ENCODE measurements at places on chromosomes 6 and 20.

DNA sequence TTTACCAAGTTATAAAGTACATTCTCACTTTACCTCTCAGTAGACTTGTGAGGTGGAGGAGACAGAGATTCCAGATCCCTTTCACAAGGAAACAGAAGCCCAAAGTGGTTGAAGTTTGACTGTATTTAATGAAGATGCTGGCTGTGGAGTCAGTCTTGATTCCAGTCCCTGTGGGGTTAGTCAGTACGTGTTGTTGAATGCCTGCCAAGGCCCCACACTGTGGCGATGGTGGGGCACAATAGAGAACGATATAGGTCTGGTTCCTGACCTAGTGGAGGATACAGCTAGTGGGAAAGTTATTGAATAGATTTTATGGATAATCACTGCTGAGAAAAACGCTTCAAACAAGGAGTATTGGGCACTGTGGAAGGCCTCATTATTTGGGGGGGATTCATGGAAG is 71.4 kb downstream of the LRRC1 start:
- no peak for DNase-seq

GRCh38 chr20:33828326-33828844 is 17.2 kb downstream of the CHMP4B start:
- DNase-seq, result no peak

DNA sequence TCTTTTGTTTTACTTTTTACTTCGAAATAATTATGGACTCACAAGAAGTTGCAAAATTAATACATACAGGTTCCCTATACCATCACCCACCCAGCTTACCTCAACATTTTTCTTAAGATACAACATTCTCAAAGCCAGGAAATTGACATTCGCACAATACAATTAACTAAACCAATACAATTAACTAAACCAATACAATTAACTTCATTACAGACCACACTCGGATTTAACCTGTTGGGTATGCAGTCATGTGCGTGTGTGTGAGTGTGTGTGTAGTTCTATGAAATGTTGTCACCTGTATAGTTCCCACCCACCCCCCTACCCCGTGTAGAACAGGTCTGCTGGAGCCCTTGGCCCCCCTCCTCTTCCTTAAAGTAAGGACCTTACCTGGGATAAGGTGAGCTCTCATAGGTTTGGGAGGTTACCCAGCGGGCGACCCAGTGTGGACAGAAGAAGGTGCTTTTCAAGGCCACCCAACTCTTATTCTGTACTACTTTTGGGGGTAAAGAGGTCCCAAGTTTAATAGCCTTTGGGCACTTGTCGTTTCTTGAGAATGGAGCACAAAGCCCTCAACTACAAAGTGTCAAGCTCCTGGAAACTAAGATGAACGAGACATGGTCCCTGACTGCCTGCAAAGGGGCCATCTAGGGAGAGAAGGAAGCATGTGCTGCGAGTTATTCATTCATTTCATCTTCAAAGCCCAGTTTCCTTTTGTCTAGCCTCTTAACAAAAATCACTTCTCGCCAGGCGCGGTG is 544 bp upstream of the STK38 start:
- no peak for DNase-seq

DNA sequence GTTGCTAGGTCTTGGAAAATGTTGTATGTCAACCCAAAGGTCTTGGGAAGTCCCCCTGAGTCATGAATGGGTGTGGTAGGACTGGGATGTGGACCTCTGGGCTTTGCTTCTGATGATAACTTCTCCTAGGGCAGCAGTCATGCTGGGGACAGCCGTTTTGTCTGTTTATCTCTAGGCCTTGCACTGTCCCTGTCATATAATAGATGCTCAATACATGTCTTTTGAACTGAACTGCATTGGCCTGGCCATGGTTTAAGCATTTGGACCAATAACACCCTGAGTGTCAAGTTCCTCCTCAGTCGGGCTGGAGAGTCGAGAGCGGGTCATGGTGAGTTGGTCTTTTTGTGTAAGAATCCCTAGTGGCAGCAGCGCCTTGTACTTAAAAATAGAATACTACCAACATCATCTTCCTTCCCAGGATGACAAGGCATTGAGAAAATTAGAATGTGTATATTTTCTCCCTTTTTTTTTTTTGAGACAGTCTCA is 43.1 kb downstream of the E2F3 start:
- peak; percentile 27 for DNase-seq

- no peak for DNase-seq
Observed at GRCh38 chr6:31775184-31775583, 1.9 kb downstream of the VWA7 start.

DNA sequence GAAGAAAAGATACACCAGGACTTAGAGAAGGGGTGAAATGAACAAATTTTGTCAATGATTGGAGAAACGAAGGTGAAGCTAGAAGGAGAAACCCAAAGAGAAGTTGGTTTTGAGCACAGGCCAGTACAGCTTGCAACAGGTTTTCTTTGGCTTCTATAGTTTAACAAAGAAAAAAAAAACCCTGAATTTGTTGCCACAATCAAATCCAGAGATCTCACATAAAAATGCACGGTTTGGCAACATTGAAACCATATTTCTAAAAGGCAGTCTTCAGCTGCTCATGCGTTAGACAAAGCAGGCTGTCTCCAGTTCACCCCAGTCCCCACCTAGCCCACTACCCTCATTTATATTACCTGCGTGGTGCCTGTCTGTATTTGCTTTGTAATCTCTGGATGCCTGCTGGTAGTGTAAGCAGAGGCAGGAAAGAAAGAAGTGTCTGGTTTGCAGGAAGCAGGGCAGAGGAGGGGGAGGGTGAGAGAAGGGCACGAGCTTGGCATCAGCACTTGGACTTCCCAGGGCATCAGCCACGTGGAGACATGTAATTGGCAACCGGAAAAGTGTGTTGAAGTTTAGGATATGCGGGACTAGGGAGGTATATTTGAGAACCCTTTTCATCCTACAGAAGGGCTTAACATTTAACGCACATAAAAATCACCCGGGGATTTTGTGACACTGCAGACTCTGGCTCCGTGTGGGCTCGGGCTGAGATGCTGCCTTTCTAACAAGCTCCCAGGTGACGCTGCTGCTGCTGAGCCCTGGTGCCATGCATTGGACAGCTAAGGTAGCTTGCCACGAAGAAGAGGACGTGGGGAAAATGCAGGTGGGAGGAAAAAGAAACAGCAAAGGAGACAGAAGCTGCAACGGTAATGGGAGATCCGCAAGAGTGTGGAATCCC is 14.4 kb downstream of the PFDN4 start:
- no peak for DNase-seq

GRCh38 chr6:75689576-75689975 is 59.5 kb upstream of the MYO6 start:
- DNase-seq, result no peak

DNA sequence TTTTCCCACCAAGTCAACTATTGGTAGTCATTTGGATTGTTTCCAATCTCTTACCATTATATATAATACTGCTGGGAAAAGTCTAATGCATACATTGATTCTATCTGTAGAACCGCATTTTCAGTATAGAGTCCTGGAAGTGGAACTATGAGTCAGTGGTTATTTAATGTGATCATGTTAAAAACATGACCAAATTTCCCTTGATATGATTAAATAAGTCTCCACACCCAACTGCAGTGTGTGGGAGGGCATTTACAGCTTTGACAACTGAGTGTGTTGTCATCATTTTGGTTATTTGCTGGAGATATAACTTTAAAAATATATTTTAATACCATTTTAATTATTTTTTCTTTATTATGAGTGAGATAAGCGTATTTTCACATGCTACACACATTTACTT is 1027.6 kb downstream of the EYS start:
- DNase-seq, result no peak

DNA sequence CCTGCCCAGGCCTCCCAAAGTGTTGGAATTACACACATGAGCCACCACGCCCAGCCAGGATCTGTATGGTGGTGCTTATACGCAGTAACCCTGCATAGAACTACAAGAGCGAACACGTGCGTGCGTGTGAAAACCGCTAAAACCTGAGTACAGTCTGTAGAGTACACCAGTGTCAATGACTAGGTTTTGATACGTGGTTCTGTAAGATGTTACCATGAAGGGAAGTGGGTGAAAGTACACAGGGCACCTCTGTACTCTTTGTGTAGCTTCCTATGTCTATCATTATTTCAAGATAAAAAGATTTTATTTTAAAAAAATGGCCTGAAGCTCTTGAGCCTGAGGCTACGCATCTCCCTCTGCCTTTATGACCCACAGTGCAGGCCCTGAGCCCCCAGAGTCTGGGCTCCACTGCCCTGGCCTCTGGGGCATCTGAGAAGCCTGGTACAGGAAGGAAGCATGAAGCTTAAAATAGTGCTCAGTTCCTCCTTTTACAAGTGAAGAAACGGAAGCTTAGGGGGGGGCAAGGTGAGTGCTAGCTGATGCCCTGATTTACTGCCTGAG is 21.6 kb downstream of the LY86 start:
- no peak for DNase-seq

GRCh38 chr20:35947907-35948306 is 6.4 kb downstream of the SCAND1 start:
- no peak for DNase-seq

DNA sequence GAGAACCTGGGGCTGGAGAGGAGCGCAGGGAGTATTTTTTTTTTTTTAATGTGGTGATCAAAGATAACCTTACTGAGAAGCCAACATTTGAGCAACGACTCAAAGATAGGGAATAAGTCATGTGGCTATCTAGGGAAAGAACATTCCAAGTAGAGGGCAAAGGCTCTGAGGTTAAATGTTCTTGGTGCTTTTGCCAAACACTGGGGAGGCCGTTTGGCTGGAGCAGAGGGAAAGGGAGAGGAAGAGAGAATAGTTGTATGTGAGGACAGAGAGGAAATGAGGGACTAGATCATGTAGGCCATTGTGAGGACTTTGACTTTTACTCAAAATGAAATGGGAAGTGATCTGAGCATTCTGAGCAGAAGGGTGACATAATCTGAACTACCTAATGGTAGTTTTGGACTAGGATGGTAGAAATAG is 27.8 kb downstream of the ACSS2 start:
- no peak for DNase-seq

DNA sequence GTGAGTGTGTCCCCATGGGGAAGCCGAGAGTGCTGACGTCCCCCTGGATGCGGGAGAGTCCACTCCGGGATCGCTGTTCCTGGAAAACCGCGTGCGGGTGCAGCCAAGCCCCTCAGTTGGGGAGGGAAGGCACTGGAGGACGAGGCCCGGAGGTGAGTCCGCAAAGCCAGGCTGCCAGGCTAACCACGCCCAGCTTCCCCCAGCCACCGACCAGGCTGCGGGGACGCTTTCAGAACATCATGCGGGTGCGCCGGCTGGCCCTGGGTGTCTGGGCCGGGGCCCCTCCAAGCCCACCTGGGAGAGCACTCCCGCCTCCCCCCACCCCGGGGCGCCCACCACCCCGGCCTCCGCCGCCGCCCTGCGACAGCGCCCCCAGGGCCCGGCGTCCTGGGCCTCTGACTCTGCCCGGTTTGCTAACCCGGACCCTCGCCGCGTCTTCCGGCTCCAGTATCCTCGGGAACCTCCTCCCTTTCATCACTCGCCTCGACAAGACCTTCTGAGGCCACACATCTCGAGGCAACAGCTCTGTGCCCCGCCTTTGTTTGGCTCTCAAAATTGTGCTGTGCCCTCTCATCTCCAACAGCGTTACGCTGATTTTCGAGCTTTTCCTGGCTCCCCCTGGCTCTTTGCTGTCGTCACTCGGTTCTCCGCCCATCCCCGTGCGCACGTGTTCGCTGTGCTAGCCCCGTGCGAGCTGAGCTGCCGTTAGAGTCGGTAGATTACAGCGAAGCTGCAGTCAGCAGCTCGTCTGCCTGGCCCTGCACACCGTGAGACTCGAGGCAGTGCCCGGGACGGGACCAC is 47.1 kb upstream of the ENTPD6 start:
- peak; percentile 37 for DNase-seq

DNA sequence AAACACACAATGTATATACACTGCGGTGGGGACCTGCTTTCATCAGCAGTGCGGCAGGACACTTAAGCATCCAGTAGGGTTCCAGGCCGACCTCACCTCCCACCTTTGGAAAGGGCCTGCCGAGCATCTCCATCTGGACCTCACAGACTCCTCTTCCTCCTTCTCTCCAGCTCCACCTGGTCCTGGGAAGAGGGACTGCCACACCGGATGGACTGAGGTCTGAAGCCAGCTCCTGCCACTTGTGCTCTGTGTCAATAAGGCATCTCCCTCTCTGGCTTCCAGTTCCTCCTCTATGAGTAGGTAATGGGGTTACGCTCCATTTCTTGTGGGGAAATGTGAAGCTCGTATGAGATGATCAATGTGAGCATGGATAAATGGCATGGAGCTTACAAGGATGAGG is 19.1 kb upstream of the NNAT start:
- no peak for DNase-seq

- DNase-seq, result peak; percentile 74
Observed at GRCh38 chr6:41428996-41429421, 93.6 kb downstream of the NCR2 start.

DNA sequence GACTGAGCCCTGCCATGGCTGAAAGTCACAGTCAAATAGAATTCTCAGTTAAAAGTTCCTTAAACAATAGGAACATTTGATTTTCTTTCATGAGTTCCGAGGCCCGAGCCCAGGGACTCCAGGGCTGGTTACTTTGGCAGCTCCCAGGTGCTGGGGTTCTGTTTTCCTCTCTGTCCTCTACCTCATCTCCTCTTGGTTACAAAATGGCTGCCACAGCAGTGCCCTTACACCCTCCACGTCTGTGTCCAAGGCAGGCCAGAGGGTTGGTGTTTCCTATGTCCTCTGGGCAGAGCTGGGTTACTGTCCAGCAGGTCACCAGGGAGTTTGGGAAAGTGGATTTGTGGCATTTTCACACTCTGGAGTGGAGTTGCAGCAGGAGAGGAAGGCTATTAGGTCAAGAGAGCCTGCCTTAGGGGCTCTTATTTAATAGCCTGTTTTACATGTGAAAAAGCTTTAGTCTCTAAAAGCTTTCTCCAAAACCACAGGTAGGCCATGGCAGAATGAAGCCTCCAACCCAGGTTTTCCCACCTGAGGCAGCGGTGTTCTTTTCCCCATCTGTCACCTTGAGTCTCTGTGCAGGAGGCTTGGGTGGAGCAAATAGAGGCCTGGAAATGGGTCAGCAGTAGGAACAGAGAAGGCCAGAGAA is 111.0 kb downstream of the DTD1 start:
- no peak for DNase-seq

DNA sequence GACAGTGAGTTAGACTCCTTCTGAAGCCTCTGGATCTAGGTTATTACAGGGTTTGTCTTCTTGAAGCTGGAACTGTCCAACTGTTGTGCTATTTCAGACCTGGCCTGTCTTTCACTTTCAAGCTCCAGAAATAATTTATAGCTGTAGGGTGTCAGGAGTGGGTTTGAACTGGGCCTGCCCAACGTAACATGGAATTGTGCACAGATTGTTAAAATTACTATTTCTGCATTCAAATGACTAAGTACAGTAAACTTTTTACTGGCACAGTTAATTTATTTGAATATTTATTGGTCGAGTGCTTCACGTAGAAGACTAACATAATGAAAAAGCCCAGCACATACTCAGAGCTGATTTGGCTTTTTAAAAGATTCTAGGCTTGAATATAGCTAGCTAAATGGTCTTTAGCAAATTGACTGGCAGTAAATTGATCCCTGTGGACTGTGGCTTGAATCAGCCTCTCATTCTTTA is 74.3 kb downstream of the ARID1B start:
- no peak for DNase-seq
